ENCODE measurements at places on chromosomes 5 and 9.
A peak's percentile ranks its signal among the peaks of the same experiment; 100 is the strongest.

DNA sequence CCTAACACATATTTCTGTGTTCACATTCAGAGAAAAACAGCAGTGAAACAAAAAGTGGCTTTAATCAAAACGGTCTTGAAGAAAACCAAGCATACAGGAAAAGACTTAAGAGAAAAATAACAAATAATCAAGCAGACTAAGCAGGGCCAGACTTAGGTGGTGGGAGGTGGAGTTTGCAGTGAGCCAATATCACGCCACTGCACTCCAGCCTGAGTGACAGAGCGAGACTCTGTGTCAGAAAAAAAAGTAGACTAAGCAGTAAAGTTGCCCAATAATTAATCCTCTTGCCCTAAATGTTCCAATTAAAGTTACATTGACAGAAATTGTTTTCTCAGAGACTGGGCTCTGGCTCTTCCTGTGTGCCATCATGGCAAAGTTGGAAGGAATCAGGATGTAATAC is 26.6 kb upstream of the GLDC start:
- no peak for DNase-seq

DNA sequence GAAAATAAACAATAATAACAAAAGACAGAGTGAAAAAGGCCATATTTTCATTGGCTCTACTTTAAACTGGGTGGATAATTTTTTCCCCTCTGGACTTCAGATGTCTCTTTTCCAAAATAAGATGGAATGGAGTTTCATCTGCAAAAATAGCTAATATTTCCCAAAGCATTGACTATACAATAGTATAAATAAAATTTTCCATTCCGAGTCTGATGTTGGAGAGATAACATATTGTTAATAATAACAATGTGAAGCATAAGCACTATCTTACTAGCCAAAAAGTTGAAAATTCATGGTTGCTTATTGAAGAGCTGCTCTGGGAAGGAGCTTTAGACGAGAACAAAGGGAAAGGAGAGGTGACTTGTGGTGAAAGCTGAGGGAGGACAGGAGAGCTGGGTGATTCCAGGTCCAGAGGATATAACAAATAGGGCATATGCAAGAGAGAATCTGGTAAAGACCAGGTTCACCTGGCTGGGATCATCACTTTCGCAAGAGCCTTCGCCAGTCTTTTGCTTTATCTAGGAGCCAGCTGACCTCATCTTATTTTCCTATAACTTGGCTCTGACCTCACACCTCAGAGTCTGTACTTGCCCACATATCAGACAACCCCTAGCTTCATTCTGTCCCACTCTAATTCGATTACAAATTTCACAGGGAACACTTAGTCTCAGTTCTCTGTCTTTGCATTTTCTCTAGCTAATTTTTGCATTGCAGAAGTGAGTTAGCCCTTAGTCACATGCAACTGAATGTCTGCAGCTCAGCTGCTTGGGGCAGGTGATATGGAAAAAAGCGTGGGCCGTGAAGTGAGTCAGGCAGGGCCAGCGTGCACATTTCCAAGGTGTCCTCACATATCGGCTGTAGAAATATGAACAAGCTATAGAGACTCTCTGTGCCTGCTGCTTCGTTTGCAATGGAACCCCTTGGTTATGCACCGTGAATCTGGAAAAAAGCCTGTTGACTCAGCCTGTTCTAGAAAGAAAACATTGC is 7.6 kb upstream of the ZNF474 start:
- no peak for DNase-seq

DNA sequence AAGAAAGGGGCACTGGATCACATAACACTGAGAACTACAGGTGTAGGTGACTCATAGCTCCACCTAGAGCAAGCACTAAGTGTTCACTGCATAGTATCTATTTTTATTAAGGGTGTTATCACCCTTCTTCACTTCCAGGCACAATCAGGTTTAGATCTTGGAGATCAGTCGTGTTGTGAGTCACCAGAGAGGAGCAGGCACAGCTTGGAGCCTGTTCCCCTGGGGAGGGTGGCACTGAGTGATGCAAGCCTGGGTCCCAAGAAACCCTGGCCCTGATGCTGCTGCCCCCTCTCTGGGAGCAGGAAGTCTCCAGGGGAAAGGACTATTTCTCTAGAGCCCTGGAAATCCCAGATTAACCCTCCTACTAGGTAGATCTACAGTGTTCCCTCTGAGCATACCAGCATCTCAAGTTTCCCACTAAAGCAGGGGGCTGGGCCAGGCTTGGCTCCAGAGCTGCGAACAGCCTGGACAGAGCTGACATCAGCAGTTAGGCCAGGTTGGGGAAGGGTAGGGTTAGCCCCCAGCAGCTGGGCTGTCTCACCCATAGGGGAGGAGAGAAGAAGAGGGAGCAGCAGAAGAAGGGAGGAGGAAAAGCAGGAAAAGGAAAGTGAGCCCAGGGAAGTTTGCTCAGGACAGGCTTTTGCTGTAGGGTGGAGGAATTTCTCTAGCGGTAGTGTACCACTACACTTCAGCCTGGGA is 28.1 kb upstream of the SPINK4 start:
- DNase-seq: peak; percentile 29

GRCh38 chr9:111783857-111784256 is 10.9 kb downstream of the SHOC1 start:
- DNase-seq: peak; percentile 34

GRCh38 chr5:166672431-166672830 is 1619.0 kb upstream of the WWC1 start:
- DNase-seq: no peak

All from SW480 (cell line).